Adipose tissue (tissue), 3 donors: ENCODE measurements at places on chromosomes 2 and 18. TPM values are rescaled to one million over a fixed set of nuclear protein-coding genes. Genes with fewer than 3 reads are reported as not detected.

The STEAP3 gene
- 1.6 TPM for polyA plus RNA-seq

The HOXD11 gene
- polyA plus RNA-seq: 0.05 TPM

The CRYBA2 gene
- polyA plus RNA-seq: not detected

The MREG gene
- 0.85 TPM for polyA plus RNA-seq

The LINC00305 gene
- not detected for polyA plus RNA-seq

The SP140 gene
- 0.85 TPM for polyA plus RNA-seq

The FBLN7 gene
- 0.66 TPM for polyA plus RNA-seq

The SELENOI gene
- 3.4 TPM for polyA plus RNA-seq

The UGT1A4 gene
- polyA plus RNA-seq: not detected

The ARHGEF4 gene
- polyA plus RNA-seq: 19.8 TPM

The TBR1 gene
- 0.11 TPM for polyA plus RNA-seq

The SERPINB12 gene
- polyA plus RNA-seq: not detected

The CXXC1 gene
- 53.5 TPM for polyA plus RNA-seq

The HOXD8 gene
- polyA plus RNA-seq: 8.8 TPM

The GPR55 gene
- polyA plus RNA-seq: 0.05 TPM

The KIF3C gene
- polyA plus RNA-seq: 1.5 TPM

The RAB27B gene
- 1.2 TPM for polyA plus RNA-seq
